Amniotic stem cell (primary cell): ENCODE measurements at places on chromosomes 7 and 10.

GRCh38 chr7:117157241-117158209 lies 165.3 kb downstream of the WNT2 start:
- DNase-seq: peak; percentile 71

GRCh38 chr10:45058992-45059561 lies 58.4 kb downstream of the ZNF22 start:
- no peak for DNase-seq

GRCh38 chr10:132208462-132209050 lies 21.8 kb downstream of the DPYSL4 start:
- no peak for DNase-seq

- no peak for DNase-seq
These were observed 49.1 kb downstream of the GRB10 start for GRCh38 chr7:50733552-50733951.

GRCh38 chr7:101828301-101829020 lies 11.0 kb downstream of the CUX1 start:
- no peak for DNase-seq

- no peak for DNase-seq
These were observed 40.4 kb downstream of the IFIT5 start for GRCh38 chr10:89454561-89455347.

DNA sequence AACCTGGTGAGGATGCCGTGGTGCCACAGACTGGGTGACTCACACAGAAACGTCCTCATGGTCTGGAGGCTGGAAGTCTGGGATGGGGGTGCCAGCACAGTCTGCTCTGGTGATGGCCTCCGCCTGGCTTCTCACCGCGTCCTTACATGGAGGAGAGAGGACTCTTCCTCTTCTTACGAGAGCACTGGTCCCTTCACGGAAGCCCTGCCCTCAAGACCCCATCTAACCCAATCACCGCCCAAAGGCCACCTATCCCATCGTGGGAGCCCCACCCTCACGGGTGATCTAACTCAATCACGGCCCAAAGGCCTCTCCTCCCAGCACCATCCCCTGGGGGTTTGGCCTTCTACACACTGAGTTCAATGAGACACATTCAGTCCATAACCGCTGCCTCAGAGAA lies 137.7 kb downstream of the PTPRN2 start:
- DNase-seq: no peak
